Left colon (tissue), 2 donors: ENCODE measurements at places on chromosomes 12 and 14.

DNA sequence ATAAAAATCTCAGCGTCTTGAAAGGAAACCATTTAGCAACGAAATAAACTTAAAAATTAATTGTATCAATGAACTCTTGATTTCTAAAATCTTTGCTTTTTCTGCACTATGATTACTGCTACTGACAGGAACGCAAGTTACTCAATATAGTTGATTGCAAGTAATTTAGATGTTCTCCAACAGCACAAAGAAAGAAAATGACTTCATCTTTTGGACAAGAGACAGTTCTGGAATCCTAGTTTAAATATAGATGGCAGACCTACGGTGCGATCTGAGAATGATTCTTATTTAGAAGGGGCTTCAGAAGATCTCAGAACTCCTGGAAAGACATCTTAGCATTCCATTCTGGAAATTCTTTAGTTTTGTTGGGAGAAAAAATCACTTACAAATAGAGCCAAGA lies 1.4 kb upstream of the SUDS3 start:
- DNase-seq = no peak

DNA sequence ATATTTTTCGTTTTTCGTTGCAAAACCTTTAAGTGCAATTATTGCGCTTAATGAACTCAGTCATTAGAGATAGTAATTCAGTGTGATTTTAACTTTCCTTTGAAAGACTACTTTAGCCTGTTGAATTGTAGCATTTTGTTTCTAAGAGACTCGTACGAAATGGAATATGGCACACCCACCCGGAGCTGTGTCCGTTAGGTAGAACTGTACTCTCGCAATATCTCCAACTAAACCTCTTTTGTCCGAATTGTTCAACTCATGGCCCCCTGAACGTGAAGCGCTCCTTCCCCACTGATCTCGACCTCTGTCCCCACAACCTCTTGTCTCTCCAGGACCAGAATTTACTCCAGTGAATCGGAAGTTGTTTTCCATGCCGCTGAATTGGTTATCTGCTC lies 800 bp downstream of the PCNX4 start:
- peak; percentile 35 for DNase-seq

- peak; percentile 33 for DNase-seq
These were observed 11.5 kb upstream of the NUP107 start for GRCh38 chr12:68675101-68675842.

DNA sequence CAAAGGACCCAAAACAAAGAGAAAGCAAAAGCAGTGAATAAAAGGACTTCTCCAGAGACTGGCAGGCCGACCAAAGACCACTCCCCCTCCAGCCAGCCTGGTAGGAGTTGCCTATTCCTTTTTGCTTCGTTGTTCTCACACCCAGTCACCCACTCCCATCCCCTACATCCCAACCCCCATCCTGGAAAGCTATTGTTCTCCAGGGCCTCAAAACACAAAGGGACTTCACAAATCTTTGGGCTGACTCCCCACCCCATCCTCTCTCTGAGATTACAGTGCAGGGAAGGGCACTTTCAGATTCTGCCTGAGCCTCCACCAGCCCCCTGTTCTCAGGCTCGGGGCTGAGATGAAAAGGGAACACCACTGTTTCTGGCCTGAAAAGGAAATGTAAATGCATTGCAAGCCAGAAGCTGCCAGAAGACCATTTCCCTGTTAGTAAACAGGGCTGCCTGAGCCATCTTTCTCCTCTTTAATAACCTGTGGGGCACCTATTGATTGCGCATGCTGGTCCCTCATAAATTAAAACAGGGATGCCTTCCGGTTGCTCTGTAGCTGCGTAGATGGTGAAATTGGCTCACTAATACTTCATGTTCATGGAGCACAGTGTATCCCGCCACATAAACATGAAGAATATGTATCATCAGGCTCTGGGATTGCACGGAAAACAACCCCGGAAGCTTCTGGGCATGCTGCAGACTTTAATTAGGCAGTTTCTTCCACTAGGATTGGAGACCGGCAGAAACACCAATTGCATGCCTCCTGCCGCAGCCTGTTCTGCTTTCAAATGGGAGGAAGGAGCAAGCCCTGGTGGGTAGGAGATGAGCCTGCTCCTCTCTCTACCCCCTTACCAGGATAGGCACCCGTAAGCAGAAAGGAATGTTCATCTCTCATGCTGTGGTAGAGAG lies 130.3 kb upstream of the FUT8 start:
- no peak for DNase-seq

GRCh38 chr14:72478471-72478893 lies 415.4 kb downstream of the DPF3 start:
- no peak for DNase-seq
